ENCODE measurements at places on chromosomes 3 and 15.

DNA sequence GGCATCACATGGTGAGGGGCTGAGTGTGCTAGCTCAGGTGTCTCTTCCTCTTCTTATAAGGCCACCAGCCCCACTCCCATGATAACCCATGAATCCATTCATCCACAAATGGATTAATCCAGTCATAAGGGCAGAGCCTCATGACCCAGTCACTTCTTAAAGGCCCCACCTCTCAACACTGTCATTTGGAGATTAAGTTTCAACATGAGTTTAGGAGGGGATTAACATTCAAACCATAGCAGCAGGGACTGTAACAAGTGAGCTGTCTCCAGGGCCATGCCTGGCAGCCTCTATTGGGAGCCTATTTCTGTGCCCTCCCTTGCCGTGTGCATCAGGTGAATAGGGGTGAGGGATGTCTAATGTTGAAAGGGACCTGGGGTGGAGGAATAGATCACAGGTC lies 77.5 kb downstream of the CHRD start:
- no peak for DNase-seq

GRCh38 chr3:64021922-64022321 lies 1.4 kb downstream of the PSMD6 start:
- DNase-seq, result no peak

DNA sequence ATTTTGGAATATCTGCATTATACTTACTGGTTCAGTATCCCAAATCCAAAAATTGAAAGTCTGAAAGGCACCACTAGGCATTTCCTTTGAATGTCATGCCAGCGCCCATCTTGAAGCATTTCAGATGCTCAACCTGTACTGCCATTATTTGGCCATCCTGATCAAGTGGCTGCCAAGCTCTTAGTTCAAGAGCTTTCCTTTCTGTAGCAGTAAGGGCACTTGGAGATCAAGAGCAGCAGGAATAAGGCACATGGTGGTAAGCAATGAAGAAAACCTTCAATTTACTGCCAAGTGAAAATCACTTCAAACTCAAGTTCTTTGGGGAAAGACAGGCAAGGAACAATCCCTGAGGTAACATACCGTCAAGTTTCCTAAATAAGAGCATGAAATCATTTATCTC lies 10.0 kb downstream of the RHOA start:
- no peak for DNase-seq

DNA sequence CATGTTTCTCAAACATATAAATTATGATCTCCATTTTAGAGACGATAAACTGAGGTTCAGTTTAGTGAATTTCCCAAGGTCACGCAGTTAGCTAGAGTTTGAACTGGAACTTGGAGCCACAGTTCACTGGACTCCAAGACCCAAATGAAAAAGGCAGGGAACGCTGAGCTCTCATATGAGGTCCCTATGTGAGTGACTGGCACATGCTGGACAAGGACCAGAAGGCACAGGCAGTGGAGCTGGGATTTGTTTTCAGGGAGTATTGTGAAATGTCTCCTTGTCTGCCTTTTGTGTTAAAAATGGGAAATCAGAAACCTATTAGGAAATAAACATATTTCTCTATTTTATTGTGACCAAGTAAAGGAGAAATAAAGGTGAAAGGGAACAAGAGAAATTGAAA lies 63.5 kb downstream of the MESD start:
- no peak for DNase-seq

- no peak for DNase-seq
Observed at GRCh38 chr3:48273594-48274211, 32.8 kb downstream of the ZNF589 start.

- no peak for DNase-seq
Observed at GRCh38 chr3:157030712-157031111, 129.2 kb downstream of the CCNL1 start.

DNA sequence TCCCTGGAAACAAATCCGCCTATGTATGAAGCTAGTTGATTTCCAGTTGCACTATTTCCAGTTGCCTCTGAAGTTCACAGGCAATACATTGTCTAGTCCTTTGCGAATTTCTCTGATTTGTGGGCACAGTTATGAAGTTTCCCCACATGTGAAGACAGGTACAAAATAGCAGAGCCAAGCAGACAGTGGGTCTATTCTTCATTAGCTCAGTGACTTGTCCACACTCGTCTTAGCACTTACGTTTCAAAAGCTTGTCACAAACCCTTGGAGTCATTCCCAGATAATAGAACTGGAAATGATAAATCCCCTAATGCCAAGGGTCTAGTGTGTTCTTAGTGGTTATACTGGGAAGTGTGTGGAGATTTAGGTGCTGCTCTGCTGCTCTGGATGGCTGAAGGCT lies 14.5 kb downstream of the SRPRB start:
- no peak for DNase-seq

DNA sequence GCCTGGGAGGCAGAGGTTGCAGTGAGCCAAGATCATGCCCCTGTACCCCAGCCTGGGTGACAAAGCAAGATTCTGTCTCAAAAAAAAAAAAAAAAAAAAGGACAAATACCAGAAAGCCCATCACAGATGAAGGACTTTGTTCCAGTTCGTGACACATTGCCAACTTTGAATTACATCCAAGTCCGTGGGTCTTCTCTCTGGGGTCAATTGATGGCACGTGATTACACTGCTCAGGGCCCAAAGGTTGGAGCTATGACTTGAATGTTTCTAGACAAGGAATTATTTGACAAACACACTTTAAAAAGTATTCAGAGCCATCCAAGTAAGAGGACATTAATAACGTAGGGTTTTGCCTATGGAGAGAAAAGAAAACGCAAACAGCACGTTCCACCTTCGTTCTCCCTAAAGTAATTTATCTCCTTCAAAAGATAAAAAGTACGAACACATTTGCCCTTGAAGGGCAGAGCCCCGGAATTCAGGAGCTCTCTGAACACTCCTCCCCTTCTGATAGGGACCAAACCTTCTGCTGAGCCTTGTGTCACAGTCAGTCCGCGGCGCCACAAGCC lies 31.3 kb upstream of the ST3GAL6 start:
- no peak for DNase-seq

- no peak for DNase-seq
Observed at GRCh38 chr3:2595486-2595885, 496.8 kb downstream of the CNTN4 start.

GRCh38 chr3:170355738-170356595 lies 1.5 kb upstream of the SKIL start:
- no peak for DNase-seq

DNA sequence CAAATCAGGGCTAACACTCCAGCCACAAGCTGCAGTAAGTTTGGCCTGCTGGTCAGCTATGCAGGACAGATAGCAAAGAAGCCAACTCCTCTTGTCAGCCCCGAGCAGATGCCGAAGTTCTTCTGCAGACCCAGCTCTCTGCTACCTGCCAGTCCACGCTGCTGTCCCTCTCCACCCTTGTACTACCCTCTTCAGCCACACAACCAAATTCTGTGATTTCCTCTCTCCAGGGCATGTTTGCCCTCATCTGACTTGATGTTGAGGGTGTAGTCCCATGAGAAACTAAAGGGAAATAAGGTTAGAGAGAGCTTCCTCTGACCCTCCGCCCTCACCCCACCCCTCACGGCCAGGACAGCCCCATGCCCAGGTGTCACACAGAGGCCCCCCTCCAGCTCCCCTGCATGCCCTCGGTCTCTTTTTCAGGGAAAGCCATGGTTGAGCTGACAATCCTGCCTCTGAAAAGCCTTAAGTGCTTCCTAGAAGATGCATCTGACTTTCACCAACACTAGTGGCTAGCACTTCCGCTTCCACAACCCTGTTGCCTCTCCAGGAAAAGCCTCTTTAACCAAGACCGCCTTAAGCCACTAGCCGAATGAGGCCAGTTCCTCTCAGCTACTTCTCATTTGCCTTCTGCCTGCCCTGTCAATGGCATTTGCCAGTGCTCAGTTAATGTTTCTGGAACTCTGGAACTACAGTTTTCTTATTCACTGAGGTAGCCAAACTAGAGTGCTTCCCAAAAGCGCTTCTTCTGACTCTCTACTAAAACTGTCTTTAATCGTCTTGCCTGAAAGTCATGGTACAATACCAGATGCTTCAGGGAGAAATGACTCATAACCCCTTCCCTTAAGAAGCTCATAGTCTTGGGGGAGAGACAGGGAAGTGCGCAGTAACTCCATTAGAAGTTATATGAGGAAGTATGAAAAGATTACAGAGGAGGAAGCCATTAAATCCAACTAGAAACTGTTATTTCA lies 300.4 kb upstream of the STT3B start:
- DNase-seq, result no peak

DNA sequence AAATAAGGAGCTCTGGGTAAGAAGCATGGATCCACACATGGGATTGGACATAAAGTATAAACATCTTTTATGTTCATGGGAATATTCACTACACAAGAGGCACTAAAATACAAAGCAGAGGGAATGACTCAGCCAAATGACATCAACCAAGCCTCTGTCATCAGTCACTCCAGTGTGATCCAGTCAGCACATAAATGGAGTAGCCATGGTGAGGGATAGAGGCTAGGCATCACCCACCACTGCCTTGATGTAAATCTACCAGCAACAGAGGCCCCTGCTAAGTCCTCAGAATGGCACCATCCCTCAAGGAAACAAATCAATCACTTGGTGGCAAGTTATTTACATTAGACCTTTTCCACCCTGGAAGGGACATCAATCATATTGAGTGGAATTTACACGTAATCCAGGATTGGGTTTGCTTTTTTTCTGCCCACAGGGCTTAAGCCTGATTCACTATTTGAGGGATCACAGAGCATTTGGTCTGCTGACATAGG lies 27.2 kb downstream of the VEPH1 start:
- no peak for DNase-seq

- DNase-seq, result peak; percentile 2
Observed at GRCh38 chr3:70064194-70064779, 64.8 kb downstream of the SAMMSON start.

- no peak for DNase-seq
Observed at GRCh38 chr15:38638811-38639210, 74.2 kb upstream of the RASGRP1 start.

- DNase-seq, result no peak
Observed at GRCh38 chr15:94749811-94750617, 518.7 kb downstream of the MCTP2 start.

DNA sequence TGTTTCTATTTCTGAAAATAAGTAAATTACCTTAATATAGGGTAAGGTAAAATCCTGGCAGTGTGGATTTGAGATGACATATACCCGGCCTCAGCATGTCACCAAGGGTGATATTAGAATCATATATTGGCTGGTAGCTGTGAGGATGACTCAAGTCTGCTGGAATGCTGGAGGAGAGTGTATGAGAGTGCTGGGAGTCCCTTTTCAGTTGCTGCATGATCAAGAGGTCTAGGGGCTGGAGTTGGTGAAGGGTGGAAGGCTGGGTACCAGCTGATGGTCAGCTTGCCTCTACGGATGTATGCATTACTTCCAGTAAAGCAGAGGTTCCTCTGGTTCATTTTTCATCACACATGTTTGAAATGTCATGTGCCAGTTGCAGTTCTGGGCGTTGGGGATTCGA lies 40.6 kb downstream of the SLC25A26 start:
- no peak for DNase-seq
